ENCODE measurements at places on chromosomes 3 and 15. TPM values are rescaled to one million over a fixed set of nuclear protein-coding genes. Genes with fewer than 3 reads are reported as not detected.

Gene LCMT2
- 11.0 TPM for total RNA-seq

Gene PCOLCE2
- 2.2 TPM for total RNA-seq

Gene FAM43A
- total RNA-seq, result 0.12 TPM

Gene COL6A5
- total RNA-seq, result not detected

Gene SAMD7
- total RNA-seq, result not detected

Gene BNIP2
- total RNA-seq, result 62.4 TPM

Gene TMEM45A
- 9.9 TPM for total RNA-seq

Gene C3orf85
- not detected for total RNA-seq

Gene PLXNA1
- 104 TPM for total RNA-seq

DNA sequence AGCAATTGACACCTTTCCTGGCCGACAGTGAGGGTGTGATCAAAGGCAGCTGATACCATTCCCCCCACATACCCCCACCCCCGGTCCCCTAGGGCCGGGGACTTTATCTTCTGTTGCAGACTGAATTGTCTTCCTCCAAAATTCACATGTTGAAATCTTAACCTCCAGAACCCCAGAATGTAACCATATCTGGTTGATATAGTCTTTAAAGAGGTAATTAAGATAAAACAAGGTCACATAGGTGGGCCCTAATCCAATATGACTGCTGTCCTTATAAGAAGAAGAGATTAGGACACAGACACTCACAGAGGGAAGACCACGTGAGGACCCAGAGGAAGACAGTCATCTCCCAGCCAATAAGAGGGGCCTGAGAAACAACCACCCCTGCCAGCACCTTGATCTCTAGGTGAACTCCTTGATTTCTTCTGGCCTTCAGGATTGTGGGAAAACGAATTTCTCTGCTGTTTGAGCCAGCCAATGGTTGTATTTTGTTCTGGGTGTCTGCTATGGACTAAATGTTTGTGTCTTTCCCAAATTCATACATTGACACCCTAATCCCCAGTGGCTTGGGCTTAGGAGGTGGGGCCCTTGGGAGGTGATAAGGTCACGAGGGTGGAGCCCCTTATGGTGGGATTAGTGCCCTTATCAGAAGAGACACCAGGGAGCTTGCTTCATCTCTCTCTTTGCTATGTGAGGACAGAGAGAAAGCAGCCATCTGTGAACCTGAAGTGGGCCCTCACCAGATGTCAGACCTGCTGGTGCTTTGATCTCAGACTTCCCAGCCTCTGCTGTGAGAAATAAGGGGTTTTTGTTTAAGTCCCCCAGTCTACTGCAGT lies 144.0 kb downstream of the CHSY1 start:
- peaks cover 6% of the 10 kb centered on the region for H3K27me3 ChIP-seq
- no peak overlapping the region for H3K4me3 ChIP-seq
- no peak overlapping the region for H3K27ac ChIP-seq
- DNase-seq, result no peak
- H3K4me1 ChIP-seq, result peaks cover 3% of the 10 kb centered on the region

DNA sequence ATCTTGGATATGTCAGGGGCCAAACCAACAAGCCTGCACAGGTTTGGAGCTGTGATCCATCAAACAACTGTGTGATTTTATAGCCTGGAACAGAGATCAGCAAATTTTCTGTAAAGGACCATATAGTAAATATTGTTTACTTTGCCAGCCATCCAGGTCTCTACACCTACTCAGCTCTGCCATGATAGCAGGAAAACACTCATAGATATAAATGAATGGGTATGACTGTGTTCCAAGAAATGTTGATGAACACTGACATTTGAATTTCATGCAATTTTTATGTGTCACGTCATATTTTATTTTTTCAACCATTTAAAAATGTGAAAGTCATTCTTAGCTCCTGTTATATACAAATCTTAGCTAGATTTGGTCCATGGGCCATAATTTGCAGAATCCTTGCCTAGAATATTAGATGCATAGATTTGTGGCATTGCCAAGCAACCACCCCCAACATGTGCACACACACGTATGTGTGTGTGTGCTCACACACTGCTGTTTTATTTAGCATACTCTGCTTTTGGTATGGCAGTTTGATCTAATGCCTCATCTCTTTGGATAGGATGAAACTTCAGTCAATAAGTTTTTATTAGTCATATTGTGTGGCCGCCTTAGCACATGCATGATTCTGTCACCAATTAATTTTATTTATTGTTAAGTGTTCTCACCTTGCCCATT lies 6.4 kb downstream of the ATXN7 start:
- H3K27ac ChIP-seq, result no peak overlapping the region
- H3K27me3 ChIP-seq, result no peaks in the 10 kb centered on the region
- no peak overlapping the region for H3K4me3 ChIP-seq
- H3K36me3 ChIP-seq, result peaks cover 10% of the 10 kb centered on the region

DNA sequence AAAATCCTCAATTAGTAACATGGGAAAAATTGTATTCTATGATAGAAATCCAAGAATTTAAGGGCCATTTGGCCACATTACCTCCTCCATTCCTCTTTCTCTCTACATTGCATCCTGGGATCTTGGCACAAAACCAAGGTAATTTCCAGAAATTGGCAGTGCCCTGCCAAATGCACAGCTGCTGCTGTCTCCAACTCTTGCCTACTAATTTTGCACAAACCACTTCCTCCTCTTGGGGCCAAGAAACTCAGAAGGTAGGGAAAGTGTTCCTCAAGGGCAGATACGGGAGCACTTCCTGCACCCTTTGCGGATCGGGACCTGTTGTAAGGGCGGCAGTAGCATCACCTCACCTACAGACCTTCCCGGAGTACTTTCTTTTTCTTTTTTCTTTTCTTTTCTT lies 57.8 kb downstream of the MAP3K13 start:
- DNase-seq, result no peak
- H3K4me3 ChIP-seq, result no peak overlapping the region
- no peak overlapping the region for H3K27ac ChIP-seq
- no peaks in the 10 kb centered on the region for H3K36me3 ChIP-seq
- no peaks in the 10 kb centered on the region for H3K27me3 ChIP-seq

GRCh38 chr15:24772686-24773373 lies 97.3 kb downstream of the NPAP1 start:
- peak overlapping the region; percentile 99 for H3K27ac ChIP-seq
- peak; percentile 68 for DNase-seq
- peaks cover 16% of the 10 kb centered on the region for H3K27me3 ChIP-seq
- no peaks in the 10 kb centered on the region for H3K36me3 ChIP-seq

DNA sequence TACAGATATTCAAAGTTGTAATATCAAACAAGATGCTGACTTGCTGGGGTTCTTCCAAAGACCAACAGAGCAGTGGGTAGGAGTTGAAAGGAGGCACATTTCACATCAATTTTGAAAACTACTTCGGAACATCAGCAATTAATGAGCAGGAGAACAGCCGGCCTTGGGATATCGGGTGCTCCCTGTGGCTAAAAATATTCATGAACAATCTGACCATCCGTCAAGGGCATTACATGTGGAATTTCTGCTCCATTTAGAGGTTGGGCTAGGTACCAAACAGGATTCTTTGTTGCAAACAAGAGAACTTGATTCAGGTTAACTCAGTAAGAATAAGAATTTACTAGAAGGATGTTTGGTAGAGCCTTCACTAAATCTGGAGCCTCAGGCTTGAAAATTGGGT lies 223.9 kb downstream of the RYR3 start:
- DNase-seq, result no peak
- H3K27ac ChIP-seq, result no peak overlapping the region
- H3K4me3 ChIP-seq, result no peak overlapping the region
- H3K4me1 ChIP-seq, result no peaks in the 10 kb centered on the region

GRCh38 chr3:195003893-195004289 lies 267.1 kb downstream of the XXYLT1 start:
- no peak overlapping the region for H3K27ac ChIP-seq
- no peaks in the 10 kb centered on the region for H3K36me3 ChIP-seq
- peaks cover 13% of the 10 kb centered on the region for H3K4me1 ChIP-seq
- no peak overlapping the region for H3K4me3 ChIP-seq

GRCh38 chr3:180932819-180933218 lies 20.3 kb downstream of the FXR1 start:
- H3K36me3 ChIP-seq, result peaks cover 15% of the 10 kb centered on the region
- H3K27ac ChIP-seq, result peak overlapping the region; percentile 28

- no peak overlapping the region for H3K27ac ChIP-seq
- H3K36me3 ChIP-seq, result peaks cover 9% of the 10 kb centered on the region
- H3K4me3 ChIP-seq, result no peak overlapping the region
- no peaks in the 10 kb centered on the region for H3K4me1 ChIP-seq
- DNase-seq, result no peak
Observed at GRCh38 chr3:131036200-131036816, 9.6 kb downstream of the NEK11 start.

DNA sequence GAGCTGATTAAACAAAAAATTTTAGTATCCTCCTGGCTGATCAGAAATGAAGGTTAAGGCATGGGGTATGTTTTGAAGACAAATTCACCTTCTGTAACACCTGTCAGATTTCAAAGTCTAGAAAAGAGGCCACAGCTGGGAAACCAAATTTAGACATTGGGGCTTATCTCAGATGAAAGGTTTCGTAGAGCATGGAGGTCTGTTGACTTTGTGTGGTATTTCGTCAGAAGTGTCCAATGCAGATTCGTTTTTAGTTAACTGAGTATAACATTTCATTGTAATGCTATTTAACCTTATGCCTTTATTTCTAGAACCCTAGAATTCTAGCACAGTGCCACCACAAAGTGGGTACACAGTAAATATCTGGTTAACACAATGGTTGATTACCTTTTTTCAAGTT lies 61.7 kb downstream of the FNDC3B start:
- no peaks in the 10 kb centered on the region for H3K36me3 ChIP-seq
- no peaks in the 10 kb centered on the region for H3K27me3 ChIP-seq
- no peak overlapping the region for H3K4me3 ChIP-seq

GRCh38 chr3:188220097-188220788 lies 66.3 kb downstream of the LPP start:
- no peaks in the 10 kb centered on the region for H3K27me3 ChIP-seq
- H3K36me3 ChIP-seq, result peaks cover 10% of the 10 kb centered on the region
- no peak for DNase-seq
- H3K4me1 ChIP-seq, result peaks cover 59% of the 10 kb centered on the region

DNA sequence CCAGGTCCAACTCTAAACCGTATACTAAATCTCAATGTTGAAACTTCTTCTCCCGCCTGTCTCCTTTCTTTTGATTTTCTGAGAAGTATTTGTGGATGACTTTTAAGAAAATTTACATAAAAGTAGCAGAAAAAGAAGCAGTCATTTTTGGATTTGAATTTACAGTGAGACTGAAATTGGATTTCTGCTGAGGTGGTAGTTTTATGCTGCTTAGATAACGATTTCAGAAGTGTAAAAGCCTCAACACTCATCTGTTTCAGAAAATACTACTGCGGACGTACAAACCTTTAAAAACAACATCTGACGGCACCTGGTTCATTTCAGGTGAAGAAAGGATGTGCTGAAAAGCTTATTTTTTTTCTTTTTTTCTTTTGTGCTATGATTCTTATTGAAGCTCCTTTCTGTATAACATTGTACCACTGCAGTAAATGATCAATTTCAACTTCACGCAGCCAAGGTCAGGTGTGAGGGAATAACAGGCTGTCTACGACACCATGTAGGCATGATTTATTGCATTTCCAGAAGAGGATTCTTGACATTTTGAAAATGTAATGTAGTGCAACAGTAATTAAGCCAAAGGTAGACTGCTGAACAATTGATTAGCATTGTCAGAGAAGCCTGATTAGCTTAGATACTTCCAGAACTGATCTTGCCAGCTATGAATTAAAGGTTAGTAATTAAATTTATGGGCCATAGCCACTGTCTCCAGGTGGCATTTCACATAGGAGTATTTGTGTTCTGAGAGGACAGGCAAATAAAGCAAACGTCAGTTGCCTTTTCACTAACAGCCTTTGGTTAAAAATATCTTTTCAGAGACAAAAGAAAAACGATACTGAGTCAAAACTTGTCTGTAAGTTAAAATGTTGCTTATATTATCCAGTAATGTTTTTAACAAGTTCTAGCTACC lies 134.6 kb upstream of the KBTBD8 start:
- no peak overlapping the region for H3K4me3 ChIP-seq
- H3K27me3 ChIP-seq, result no peaks in the 10 kb centered on the region
- no peak for DNase-seq
- H3K4me1 ChIP-seq, result peaks cover 9% of the 10 kb centered on the region

DNA sequence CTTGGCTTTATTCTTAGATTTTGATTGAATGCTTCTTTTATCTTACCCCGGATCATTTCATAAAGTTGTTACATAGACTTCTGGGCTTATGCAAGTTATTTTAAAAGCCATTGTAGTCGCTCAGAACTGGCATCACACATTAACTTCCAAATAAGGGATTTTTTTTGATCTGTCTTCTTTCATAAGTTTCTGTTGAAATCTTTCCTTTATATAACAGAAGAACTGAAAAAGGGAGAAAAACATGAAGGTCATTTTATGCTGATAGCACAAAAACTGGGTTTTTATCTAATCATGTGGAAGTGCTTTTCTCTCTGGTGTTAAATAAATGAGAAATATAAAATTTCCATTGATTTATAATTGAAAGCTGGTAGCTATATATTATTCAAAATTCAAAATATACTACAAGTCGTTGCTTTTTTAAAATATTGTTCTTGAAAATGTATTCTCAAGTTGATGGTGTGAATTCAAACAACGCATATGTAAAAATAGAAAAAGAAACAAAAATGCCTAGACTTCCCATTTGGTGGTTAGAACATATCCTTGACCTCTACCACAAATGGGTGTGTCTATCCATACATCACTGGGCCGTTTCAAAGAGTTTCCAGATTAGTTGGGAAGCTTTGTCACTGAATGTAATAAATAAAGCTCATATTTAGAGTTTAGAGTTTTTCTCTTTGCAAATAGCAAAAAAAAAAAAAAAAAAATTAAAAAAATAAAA lies 258.3 kb upstream of the ZPLD1 start:
- H3K27me3 ChIP-seq, result no peaks in the 10 kb centered on the region
- H3K4me3 ChIP-seq, result no peak overlapping the region
- H3K4me1 ChIP-seq, result peaks cover 10% of the 10 kb centered on the region
- no peaks in the 10 kb centered on the region for H3K36me3 ChIP-seq
- DNase-seq, result no peak

- H3K4me3 ChIP-seq, result no peak overlapping the region
- H3K27ac ChIP-seq, result peak overlapping the region; percentile 93
- no peak for DNase-seq
- H3K4me1 ChIP-seq, result peaks cover 2% of the 10 kb centered on the region
Observed at GRCh38 chr3:52494445-52494844, 693 bp upstream of the STAB1 start.

GRCh38 chr3:194187233-194187944 lies 51.4 kb downstream of the HES1 start:
- no peaks in the 10 kb centered on the region for H3K27me3 ChIP-seq
- H3K4me3 ChIP-seq, result no peak overlapping the region
- peaks cover 16% of the 10 kb centered on the region for H3K4me1 ChIP-seq
- no peaks in the 10 kb centered on the region for H3K36me3 ChIP-seq
- no peak overlapping the region for H3K27ac ChIP-seq

DNA sequence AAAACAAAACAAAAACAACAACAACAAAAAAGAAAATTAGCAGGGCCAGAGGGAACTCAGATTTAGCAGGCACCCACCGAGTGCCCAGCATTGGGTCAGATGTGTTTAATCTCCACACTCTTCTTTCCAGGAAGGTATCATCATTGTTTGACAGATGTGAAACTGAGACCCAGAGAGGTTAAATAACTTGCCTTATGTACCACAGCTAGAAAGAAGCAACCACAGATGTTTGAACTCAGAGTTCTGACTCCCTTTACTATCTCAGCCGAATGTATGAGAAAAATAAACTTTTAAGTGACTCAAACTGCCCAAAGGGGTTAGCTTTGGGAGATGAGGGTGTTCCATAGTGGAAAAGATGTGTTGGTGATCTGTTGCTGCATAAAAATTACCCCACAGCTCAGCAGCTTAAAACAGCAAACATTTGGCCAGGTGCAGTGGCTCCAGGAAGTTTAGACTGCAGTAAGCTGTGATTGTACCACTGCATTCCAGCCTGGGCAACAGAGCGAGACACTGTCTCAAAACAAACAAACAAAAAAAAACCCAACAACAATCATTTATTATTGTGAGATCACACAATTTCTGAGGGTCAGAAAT lies 4.5 kb upstream of the RPP25 start:
- no peaks in the 10 kb centered on the region for H3K36me3 ChIP-seq
- peaks cover 5% of the 10 kb centered on the region for H3K4me1 ChIP-seq
- no peak overlapping the region for H3K27ac ChIP-seq
- DNase-seq, result no peak

Measured in progenitor cell of endocrine pancreas (in vitro differentiated cells).